HCT116 (cell line): ENCODE measurements at places on chromosomes 1 and 21. TPM values are rescaled to one million over a fixed set of nuclear protein-coding genes. Genes with fewer than 3 reads are reported as not detected.

The IQGAP3 gene
- 38.8 TPM for total RNA-seq

DNA sequence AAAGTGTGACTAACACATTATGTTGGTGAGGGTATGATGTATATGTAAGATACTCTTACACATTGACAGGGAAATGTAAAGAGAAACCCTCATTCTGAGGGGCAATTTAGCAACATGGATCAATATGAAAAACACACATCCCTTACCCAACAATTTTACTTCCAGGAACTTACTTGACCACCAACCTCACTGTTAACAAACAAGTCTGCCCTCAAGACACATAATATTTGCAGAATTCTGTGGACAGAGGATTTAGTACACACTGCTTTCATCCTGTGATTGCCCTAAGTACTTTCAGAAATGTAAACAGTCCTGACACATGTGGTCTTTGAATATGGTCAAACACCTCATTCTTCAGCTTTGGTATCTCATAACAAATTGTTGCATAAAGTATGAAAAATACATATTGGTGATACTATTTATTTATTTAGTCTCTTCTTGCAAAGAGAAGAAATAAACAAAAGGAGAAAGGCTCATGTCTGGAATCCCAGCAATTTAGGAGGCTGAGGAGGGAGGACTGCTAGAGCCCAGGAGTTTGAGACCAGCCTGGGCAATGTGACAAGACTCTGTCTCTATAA, 6.9 kb downstream of the USP48 start:
- no peak for DNase-seq

DNA sequence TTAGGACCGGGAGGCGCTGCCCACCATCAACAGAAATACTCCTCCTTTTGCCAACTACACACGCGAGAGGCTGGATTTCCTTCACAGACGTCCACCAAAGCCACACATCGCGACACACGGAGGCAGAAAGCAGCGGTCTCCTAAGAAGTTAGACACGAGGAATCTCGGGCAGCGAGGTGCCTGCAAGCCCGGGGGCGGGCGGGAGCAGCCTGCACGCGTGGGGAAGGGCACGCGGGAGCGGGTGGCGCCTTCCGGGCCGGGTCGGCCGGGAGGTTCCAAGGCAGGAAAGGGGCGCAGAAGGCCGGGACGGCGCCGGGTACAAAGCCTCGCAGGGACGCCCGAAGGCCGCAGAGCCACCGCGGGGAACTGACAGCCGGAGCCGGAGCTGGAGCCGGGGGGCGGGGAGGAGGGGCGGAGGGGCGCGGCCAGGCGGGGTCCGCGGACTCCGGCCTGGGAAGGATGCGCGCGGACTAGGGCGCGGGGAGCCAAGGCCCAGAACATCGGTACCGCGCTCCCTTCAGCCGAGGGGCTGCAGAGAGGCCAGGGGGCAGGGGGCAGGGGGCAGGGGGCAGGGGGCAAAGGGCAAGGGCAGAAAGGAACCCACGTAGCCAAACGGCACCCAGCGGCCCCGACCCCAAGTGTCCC, 722 bp downstream of the NPHP4 start:
- no peak for DNase-seq

- DNase-seq: no peak
Measured at GRCh38 chr1:116493484-116494352, 77.1 kb downstream of the CD58 start.

DNA sequence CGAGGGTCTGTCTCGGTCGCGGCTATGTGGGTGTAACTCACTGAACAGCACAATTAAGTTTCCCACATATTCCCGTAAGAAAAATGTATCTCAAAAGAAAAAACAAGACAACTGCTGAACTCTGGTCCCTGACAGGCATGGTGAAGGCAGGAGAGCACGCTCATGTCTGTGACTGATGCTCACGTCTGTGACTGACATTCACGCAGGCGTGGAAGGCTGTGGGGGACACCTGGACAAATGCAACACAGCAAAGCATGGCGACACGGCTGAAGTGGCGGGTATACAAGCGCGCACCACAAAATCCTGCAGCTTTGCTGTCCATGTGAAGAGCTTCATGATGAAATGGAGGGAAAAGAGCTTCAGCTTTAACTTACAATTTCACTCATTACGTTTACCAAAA, 6.0 kb downstream of the PTTG1IP start:
- DNase-seq: no peak

DNA sequence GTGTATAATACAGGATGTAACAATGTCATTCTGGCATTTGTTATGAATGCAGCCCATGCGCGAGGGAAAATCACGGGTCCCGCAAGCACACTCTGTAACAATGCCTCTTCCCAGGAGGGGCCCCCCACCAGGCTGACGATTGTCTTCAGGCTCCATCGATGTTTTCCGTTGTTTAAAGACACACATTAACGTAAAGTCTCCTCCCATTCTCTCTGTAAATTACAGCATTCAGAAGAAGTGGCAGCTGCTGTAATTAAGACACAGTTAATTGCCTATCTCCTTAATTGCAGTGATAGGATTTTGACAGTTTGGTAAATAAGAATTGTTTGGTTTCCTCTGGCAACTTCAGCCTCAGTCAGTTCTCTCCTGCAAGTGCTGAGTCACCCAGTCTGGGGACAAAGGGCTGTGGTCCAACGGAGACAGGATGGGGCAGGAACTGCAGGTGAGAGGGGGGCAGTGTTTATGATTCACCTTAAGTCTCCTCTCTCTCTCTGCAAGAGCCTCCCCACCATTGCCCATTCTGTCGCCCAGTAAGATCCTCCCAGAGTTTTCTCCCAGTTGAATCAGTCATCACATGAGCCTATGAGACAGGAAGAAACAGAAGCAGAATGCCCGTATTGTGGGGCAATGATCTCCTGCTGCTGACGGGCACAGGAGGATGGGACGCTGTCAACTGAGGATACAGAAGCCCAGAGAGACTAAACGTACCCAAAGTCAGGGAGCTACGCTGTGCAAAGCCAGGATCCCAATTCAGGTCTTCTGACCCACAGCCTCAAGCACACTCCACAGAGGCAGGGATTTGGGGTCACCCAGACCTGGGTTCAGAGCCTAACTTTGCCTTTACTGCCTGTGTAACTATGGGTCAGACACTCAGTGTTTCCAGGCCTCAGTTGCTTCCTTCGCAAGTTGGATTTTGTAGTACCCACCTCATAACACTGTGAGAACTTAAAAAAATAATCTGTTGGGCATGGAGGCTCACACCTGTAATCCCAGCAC, 110.0 kb downstream of the ADSS2 start:
- no peak for DNase-seq

GRCh38 chr1:30381671-30382365, 341.6 kb downstream of the MATN1 start:
- DNase-seq: no peak

DNA sequence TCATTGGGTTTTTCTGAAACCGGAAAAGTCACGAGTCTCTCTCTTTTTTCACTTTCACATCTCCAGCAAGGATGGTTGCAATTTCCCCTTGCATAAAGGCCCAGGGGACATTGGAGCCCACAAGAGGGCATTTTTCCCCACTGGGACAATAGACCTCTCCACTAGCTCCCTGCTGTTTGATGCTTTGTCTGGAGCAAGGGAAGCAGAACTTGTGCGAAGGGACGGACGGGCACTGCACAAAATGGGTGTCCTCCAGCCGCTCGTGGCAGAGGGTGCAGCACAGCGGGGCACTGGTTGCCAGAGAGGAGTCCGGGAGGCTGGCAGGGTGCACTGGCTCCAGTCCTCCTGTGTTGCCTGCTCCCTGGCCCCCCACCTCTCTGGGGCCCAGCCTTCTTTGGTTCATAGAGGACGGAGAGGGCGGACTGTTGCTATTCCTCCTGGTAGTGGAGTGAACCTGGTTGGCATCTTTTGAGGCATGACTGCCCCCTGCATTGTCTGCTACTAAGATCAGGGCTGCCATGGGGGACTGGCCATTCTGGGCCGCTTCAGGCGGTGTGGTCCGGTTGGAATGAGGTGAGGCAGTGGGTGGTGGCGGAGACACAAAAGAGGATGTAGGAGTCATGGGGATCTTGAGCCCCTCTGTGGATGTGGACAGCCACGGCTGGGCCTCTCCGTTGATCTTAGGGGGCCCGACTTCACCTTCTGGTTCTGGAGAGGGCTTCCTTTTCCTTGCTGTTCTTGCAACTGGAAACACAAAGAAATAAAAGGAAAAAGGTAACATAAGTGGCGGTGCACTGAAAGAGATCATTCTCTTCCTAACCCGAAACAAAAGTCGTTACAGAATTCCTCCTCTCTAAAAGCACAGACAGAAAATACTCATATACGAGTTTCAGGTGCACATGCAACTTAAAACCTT, 2.6 kb downstream of the IRF2BP2 start:
- DNase-seq: no peak

- no peak for DNase-seq
Measured at GRCh38 chr1:63914706-63915105, 140.9 kb downstream of the ROR1 start.
